ENCODE measurements at places on chromosomes 16 and 17. TPM values are rescaled to one million over a fixed set of nuclear protein-coding genes. Genes with fewer than 3 reads are reported as not detected.

Gene SOCS1
- polyA plus RNA-seq = 14.5 TPM

Gene GUCY2D
- not detected for polyA plus RNA-seq

Gene RHOT1
- polyA plus RNA-seq = 27.9 TPM

Gene ZG16
- polyA plus RNA-seq = not detected

Gene SNX11
- polyA plus RNA-seq = 41.2 TPM

Gene NME1
- 62.8 TPM for polyA plus RNA-seq

Gene MKS1
- polyA plus RNA-seq = 7.9 TPM

Gene TNFRSF13B
- polyA plus RNA-seq = not detected

- H3K4me1 ChIP-seq = peaks cover 10% of the 10 kb centered on the region
- H3K27me3 ChIP-seq = peaks cover 2% of the 10 kb centered on the region
- H3K36me3 ChIP-seq = no peaks in the 10 kb centered on the region
- no peak overlapping the region for H3K27ac ChIP-seq
- DNase-seq = no peak
- no peak overlapping the region for H3K4me3 ChIP-seq
Observed at GRCh38 chr17:81028506-81028858, 6.5 kb upstream of the BAIAP2 start.

GRCh38 chr17:34616148-34616547 lies 36.8 kb downstream of the TMEM132E start:
- peaks cover 16% of the 10 kb centered on the region for H3K27me3 ChIP-seq
- no peak overlapping the region for H3K4me3 ChIP-seq
- H3K36me3 ChIP-seq = no peaks in the 10 kb centered on the region
- no peak for DNase-seq
- no peak overlapping the region for H3K27ac ChIP-seq

DNA sequence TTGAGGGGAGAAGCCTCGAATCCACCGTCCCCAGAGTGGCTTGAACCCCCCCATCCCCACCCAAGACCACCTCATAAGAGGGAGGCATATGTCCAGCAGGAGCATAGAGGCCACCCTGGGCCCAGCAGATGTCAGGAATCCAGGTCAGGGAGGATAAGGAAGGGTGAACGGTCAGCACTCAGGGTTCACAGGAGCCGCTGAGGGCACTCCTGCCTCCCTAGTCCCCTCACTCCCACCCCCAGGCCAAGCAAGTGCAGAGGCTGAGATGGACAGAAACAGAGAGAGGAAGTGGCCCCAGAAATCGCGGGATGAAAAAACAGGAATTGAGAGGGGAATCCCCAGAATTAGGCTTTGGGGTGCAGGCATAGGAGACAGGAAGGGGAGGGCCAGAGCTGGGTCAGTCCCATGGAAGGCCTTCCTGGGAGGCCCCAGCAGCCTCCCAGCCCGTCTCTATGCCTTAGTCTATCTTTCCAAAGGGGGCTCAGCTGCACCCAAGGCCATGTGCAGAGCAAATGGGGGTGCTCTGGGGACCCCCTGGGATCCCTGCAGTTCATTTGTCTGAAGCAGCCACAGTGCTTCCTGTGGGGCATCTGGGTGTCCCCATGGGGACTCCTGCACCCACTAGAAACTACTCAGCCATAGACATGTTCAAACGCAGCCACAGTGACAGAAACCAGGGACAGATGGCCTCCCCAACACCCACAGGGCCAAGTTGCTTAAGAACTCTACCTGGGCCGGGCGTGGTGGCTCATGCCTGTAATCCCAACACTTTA lies 1.7 kb downstream of the CMTM3 start:
- H3K4me1 ChIP-seq = peaks cover 45% of the 10 kb centered on the region
- peak overlapping the region; percentile 78 for H3K4me3 ChIP-seq
- H3K36me3 ChIP-seq = peaks cover 5% of the 10 kb centered on the region
- DNase-seq = no peak
- H3K27me3 ChIP-seq = peaks cover 6% of the 10 kb centered on the region

GRCh38 chr16:69463876-69464275 lies 39.5 kb downstream of the CYB5B start:
- H3K4me3 ChIP-seq = peak overlapping the region; percentile 60
- DNase-seq = no peak
- peaks cover 43% of the 10 kb centered on the region for H3K4me1 ChIP-seq
- no peaks in the 10 kb centered on the region for H3K27me3 ChIP-seq
- H3K36me3 ChIP-seq = peaks cover 13% of the 10 kb centered on the region

DNA sequence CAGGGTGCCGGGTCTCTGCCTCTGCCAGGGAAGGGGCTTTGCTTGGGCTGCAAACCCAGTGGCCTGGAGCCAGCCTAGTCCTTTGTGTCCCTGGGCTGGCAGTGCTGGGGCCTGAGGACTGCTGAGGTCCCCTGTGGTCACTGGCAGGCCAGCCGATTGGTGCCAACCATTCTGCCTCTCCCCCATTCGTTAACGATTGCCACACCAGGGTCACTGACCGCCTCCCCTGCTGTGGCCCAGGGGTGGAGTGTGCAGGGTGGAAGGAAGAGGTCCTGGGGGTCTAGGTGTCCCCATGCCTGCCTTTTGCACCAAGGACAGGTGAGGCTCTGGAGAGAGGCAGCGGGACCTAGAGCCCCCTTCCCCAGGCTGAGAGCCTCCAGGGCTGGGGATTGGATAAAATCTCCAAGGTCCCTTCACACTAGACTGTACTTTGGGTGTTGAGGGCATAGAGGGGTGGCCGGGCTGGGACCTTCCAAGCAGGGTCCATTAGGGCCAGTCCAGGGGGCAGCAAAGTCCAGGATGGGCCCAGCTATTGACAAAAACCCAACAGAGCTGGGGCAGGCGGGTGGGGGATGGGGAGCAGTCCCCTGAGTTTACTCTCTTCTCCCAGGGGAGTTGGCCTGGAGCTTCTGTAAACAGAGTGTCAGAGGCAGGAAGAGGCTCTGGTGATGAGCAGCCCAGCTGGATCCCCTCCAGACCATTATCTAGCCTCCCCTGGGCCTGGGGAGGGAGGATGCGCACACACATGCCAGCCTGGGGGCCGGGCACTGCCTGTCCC lies 1.1 kb downstream of the VASN start:
- H3K4me1 ChIP-seq = peaks cover 9% of the 10 kb centered on the region
- H3K36me3 ChIP-seq = no peaks in the 10 kb centered on the region
- DNase-seq = no peak
- peak overlapping the region; percentile 73 for H3K4me3 ChIP-seq
- peaks cover 3% of the 10 kb centered on the region for H3K27me3 ChIP-seq

DNA sequence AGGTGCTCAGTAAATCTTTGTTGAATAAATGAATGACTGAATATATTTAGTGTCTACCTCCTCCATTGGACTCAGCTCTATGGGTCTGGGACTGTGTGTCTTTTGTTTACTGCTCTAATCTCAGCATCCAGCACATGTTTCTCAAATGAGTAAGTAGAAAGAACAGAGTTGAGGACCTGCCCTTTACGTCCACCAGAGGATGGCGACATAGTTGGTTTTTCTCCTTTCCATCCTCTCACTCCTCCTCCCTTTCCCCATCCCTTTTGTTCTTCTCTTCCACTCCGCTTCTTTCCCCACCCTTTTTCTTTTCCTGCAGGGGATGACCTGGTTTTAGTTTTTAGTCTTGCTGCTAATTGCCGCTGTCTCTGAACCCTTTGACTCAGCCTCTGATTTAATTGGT lies 12.1 kb upstream of the CHP2 start:
- no peaks in the 10 kb centered on the region for H3K4me1 ChIP-seq
- peaks cover 11% of the 10 kb centered on the region for H3K27me3 ChIP-seq
- H3K27ac ChIP-seq = no peak overlapping the region
- H3K36me3 ChIP-seq = no peaks in the 10 kb centered on the region
- H3K4me3 ChIP-seq = no peak overlapping the region

DNA sequence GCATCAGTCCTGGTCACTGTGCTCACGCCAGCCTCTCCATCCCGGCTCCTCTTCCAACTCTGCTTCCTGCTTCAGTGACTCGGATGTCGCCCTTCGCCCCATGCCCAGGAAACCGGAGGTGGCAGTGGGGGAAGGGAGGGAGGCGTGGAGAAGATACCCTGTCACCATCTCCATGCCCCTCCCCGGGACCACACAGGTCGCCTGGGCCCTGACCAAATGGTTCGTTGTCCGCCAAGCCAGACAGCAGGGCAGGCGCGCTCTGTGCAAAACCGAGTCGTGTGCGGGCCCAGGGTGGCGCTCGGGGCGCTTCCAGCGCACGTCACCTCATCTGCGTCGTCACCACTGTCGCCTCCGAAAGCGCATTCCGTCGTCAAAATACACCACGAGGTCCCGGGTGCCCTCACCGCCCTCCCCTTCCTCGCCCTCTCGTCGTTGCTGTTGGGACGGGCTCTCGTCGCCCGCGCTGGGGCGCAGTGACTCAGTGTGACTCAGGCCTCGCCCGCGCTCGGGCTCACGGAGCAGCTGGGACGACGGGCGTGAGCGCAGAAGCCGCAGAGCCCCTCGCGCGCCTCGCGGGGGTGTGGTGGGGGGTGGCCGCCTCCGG lies 39.2 kb downstream of the ZNF778 start:
- H3K36me3 ChIP-seq = peaks cover 1% of the 10 kb centered on the region
- H3K4me1 ChIP-seq = peaks cover 16% of the 10 kb centered on the region
- peaks cover 21% of the 10 kb centered on the region for H3K27me3 ChIP-seq
- H3K27ac ChIP-seq = no peak overlapping the region
- peak overlapping the region; percentile 69 for H3K4me3 ChIP-seq
- DNase-seq = peak; percentile 77

GRCh38 chr17:6623941-6624340 lies 16.6 kb downstream of the KIAA0753 start:
- H3K36me3 ChIP-seq = peaks cover 22% of the 10 kb centered on the region
- no peaks in the 10 kb centered on the region for H3K27me3 ChIP-seq
- H3K27ac ChIP-seq = no peak overlapping the region
- DNase-seq = no peak
